SJCRH30 (cell line): ENCODE measurements at places on chromosomes 7 and 10. TPM values are rescaled to one million over a fixed set of nuclear protein-coding genes. Genes with fewer than 3 reads are reported as not detected.

The PALD1 gene
- 12.5 and 12.8 TPM in 2 replicates for total RNA-seq

The GCK gene
- total RNA-seq: not detected in 2 replicates

The DRGX gene
- total RNA-seq: 15.0 and 17.8 TPM in 2 replicates

The CLDN3 gene
- not detected in 2 replicates for total RNA-seq

The SPDYE16 gene
- 0.10 TPM in 1 of 2 replicates, not detected in the other for total RNA-seq

The SPDYE2 gene
- 0.10 TPM in 1 of 2 replicates, not detected in the other for total RNA-seq

The PHKG1 gene
- 1.1 and 1.4 TPM in 2 replicates for total RNA-seq

The HKDC1 gene
- 0.06 and 0.08 TPM in 2 replicates for total RNA-seq

The ANKRD30A gene
- not detected in 2 replicates for total RNA-seq

The EBF3 gene
- total RNA-seq: 13.1 and 13.2 TPM in 2 replicates

The NKX2-3 gene
- total RNA-seq: not detected in 2 replicates

The MSMB gene
- not detected in 2 replicates for total RNA-seq

The RGR gene
- 0.58 and 1.1 TPM in 2 replicates for total RNA-seq
